Activated CD8-positive, alpha-beta memory T cell treated with anti-CD3 and anti-CD28 coated beads for 24 hours (primary cell): ENCODE measurements at places on chromosomes 12 and 14.

DNA sequence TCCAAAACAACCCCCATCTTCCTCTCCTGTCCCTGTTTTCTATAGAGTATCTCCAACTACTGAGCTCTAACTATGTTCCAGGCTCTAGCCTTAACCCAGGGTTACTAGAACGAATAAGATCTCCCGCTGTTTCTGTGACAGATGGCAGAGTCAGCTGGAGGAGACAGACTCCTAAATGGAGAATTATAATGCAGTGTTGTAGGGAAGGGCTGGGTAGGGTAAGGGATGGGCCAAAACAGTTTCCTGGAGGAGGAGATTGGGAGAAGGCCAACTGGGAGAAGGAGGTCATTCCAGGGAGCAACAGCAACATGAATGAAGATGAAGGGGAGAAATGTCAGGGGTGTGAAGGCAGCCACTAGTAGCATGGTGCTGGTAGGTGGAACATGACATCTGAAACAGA is 73.4 kb upstream of the ANO4 start:
- DNase-seq, result no peak

DNA sequence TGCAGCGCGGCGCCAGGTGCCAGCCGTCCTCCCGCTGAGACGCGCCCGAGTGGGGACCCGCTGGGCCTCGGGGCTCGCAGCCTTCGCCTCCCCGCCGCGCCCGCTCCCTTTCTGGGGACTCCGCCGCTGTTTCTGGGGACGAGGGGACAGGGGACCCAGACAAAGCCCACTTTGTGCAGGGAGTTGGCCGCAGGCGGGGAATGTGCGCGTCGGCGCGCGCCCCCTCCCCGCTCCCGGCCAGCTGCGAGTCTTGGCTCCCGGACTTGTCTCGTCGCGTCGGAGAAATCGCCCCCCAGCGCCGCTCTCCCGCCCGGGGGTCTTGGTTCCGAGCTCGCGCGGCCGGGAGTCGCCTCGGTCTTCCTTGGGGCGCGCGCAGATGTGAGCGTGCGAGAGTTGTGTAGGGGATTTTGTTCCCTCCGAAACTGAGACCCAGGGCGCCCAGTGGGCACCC is 717 bp downstream of the VASH1 start:
- DNase-seq, result no peak

DNA sequence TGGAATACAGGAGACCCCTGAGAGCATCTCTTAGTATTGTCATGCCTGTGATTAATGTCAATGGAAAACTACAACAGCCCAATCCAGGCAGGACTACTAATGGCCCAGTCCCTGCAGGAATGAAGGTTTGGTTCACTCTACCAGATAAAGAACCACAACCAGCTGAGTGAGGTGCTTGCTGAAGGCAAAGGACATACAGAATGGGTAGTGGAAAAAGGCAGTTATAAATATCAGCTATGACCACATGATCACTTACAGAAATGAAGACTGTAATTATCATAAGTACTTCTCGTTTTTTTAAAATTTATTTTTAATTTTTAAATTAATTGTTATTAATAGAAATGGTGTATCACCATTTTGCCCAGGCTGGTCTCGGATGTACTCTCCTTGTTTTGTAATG is 17.2 kb upstream of the LPCAT3 start:
- DNase-seq, result peak; percentile 7

DNA sequence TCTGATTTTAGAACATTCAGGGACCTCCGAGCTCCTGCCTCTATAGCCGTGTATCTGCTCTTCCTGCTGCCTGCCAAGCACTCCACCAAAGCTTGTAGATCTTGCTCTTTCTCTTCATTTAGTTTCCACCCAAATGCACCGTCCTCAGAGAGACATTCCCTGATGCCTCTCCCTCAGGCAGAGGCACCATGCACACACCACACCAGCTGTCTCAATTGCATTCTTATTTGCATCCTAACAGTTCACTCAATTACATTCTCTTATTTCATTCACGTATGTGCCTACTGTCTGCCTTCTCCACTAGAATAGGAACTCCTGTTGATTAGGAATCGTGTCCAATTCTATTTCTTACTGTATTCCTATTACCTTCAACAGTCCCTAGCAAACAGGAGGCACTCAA is 845.4 kb upstream of the TMEM132C start:
- no peak for DNase-seq

- DNase-seq, result no peak
These were observed 158.5 kb downstream of the TGFB3 start for GRCh38 chr14:75823334-75823733.

DNA sequence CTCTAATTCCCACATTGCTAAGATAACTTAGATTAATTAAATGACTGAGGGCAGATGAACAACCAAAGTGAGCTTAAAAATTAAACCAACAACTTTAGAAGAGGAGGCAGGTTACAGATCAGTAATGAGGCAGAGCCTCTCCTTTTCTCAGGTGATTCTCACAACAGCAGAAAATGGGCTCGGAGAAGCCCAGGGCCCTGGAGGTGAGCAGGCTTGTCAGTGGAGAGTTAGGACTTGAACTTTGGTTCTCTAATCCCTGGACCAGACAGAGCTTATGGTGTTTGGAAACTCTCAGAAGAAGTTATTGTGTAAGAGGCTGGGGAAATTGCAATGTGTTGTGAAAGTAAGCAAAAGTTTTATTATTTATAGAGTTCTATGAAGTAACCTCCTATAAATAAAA is 2.8 kb downstream of the TRHDE start:
- DNase-seq, result no peak

GRCh38 chr14:34713681-34714319 is 593 bp downstream of the CFL2 start:
- no peak for DNase-seq

- no peak for DNase-seq
These were observed 377.4 kb downstream of the C12orf50 start for GRCh38 chr12:87651670-87652425.
